ENCODE measurements at places on chromosomes 1 and 21.

GRCh38 chr1:247343801-247344200, 12.1 kb upstream of the ZNF496 start:
- no peak for DNase-seq

DNA sequence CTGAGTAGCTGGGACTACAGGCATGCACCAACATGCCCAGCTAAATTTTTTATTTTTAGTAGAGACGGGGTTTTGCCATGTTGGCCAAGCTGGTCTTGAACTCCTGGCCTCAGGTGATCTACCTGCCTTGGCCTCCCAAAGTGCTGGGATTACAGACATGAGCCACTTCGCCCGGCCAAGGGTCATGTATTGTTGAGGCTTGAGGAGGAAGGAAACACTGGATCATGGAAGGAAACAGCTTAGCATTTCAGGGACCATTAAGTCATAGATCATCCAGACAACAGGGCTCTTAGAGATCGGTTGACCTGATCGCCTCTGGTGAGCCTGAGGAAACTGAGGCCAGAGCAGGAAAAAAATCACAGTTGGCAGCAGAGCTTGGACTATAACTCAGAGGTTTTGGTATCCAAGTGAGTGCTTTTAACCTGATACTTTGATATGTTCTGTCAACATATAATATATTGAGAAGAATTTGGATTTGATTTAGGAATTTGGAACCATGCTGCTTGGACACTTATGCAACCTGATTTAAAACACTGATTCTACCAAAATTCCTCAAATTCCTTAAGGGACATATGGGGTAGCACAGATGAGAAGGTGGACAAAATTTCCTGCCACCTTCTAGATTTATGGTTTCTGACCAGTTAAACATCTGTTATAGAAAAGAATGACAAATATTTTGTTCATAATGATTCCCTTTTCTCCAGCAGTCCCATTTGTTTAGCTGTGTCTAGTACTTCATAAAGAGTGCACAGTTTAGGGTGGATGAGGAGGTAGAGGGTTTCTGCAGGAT, 13.1 kb upstream of the BMP8A start:
- no peak for DNase-seq

DNA sequence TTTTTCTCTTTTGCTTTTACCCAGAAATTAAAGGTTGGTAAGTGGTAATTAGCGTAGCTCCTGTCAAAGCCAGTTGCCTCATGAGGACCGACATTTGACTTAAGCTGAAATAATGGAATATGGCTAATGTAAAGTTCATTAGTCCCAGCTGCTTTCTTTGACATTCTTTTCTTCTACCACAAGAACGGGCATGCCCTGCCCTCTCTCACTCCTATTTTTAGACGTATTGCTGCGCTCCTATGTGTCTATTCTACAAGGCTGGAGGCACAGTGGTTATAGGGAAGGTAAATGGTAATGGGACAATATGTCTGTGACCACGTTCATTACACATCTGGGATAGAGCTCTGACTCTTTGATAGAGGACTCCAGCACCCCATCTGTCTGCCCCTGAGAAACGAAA, 6.8 kb downstream of the CORT start:
- no peak for DNase-seq

GRCh38 chr1:225654277-225654597, 1.3 kb upstream of the ENAH start:
- no peak for DNase-seq

DNA sequence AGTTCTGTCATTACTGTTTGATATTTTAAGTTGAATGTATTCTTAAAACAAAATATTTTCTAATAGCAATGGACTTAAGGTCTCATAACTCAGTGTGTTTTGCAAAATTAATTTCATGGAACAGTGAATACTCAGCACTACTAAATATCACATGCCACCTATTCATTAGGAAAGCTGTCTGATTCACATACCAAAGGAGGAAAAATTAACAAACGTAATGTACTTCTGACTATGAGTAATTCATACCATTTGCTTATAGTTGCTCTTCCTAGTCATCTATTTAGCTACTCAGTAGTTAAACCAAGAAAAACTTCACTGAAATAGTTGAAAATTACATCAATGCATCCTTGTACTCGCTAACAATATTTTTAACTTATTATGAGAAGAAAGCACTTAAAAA, 35.2 kb downstream of the TP53BP2 start:
- no peak for DNase-seq

DNA sequence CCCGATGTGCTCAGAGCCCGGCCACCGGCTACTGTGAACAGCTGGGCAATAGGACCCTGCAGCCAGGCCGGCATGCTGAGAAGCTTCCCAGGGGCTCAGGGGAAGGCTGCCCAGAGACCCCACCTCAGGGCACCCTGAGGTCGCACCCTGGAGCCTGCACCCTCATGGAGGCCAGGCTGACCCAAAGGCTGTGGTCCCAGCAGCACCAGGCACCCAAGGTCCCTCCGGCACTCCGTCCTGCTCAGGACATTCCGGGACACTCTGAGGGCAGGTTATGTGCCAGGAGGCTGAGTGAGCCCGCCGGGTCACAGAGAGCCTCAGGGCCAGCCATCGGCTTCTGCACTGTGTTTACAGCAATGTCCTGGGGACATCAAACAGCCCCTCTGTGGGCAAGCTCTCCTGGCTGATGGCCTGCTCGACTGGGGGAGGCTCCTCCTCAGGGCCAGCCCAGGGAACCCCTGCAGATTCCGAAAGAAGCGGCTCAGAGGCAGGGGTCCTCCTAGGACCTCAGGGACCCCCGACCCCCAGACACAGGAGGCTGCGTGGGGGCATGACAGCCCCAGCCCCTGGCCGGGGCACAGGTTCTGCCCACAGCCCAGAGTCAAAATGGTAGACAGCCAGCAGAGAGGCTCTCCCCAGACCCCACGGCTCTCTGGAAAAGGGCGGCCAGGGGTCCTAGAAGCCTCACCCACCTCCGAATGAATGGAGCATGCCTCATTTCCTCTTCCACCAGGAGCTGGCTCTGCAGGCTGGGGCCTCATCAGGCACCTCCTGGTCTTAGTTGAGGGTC, 8.2 kb downstream of the SLC19A1 start:
- DNase-seq = no peak

Data from NB4 (cell line).